ENCODE measurements at places on chromosomes 2 and 18.

DNA sequence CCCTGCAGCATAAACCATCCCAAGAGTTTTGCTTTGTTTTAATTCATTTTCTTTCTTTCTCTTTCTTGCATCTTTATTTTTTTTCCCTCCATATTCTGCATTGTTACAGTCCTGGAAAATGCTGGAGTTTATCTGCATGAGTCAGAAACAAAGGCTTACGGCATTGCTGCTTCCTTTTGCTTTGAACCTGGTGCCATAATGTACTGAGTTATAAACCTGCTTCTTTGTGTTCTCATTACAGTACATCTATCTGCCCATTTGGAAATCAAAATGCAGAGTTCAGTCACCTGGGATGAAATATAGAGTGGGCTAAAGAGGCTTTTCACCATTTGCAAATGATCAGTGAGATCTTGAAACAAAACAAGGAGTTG is 1009.2 kb upstream of the FANCL start:
- DNase-seq, result no peak

DNA sequence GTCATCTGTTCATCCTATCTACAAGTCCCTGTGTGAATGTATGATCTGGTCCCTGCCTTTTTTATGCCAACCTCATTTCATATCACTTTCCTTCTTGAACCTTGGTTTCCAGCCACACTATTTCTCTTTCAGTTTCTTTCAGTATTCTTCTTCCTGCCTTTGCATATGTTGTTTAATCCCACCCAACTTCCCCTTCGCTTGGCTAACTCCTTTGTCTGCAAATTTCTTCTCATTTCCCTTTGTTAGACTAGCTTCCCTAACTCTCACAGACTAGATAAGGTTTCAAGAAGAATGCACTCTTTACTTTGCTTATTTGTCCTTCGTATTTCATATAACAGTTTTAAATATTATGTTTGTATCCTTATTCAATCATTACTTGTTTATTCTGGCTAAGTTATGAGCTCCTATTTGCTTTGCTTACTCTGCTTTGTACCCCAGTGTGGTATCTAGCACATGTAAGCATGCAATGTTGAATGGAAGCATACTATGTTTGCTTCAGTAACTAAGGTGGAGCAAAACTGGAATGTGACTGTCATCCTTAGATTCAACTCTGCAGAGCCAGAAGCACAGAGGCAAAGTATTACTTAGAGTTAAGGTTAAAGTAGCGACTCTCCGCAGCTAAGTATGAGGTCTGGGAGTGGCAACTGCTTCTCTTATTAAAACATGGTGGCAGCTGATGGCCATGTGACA is 681.3 kb downstream of the CPS1 start:
- DNase-seq, result peak; percentile 0

- DNase-seq, result peak; percentile 35
Measured at GRCh38 chr2:122340246-122340645, 584.8 kb downstream of the TSN start.

DNA sequence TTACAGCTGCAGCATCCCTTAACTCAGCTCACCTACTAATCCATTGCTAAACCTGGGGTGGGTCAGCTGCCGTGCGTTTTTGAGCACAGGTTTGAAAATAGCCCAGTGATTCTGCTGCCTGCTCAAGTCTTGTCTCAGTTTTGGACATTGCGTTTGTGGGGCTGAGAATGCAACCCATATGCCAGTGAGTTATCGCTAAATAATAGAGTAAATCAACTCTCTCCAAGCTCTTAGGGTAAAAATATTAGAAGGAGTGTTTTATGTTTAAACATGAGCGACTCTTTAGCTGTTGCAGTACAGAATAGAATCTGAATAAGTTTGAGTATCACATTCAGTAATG is 2.1 kb downstream of the TSHZ1 start:
- DNase-seq, result no peak

DNA sequence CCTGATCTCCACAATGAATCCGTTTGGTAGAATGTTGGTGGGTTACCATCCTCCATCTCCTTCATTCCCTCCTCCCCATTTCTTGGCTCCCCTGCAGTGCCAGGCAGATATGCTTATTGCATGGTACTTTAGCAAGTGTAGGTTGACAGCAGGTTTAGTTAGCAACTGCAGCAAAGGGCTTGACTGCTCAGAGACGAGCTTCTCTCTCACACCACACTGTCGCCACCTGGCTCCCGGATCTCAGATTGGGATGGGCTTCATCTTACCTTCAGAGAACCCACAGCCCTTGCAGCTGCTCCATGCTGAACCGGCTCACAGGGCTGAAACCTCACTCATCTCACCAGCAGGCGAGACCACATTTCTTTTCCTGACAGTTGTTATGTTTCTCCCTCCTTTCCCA is 88.8 kb downstream of the VWA3B start:
- no peak for DNase-seq

DNA sequence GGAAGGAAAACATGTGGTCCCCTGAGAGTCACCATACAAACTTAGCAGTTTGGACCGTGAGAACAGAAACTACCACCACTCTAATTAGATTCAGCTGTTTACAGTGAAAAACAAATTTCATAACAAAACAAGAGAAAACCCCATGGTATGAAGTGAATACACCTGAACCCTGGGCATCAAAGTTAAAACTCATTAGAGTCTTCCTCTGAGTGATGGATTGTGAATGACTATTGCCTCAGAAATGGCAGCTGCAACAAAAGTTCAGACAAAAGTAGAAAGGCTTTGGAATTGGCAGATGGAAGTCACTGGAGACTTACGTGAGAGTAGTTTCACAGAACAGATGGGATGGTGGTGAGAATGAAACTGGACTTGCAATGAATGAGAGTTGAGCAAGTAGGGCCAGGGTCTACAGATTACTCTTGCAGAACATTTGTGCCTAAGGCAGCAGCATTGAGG is 98.0 kb downstream of the AAK1 start:
- DNase-seq, result no peak

GRCh38 chr2:27471961-27472360 is 17.6 kb downstream of the IFT172 start:
- DNase-seq, result no peak

DNA sequence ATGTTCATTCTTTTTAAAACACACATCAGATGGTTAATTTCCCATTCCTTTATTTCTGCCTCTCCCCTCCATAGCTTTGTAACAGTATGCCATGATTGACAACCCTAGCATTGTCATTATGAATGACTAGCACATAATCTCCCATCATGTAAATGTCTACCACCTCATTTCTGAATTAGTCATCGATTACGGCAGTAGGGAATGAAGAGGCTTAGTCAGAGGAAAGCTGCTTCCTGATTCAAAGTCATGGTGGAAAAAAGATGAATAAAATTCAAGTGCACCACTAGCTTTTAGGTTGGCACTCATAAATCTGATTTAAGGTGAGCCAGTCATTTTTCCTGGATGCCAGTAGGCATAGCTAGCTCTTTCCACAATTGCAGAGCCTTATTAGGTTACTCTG is 19.1 kb upstream of the ACMSD start:
- no peak for DNase-seq

GRCh38 chr18:31451625-31452024 is 4.1 kb downstream of the DSG3 start:
- DNase-seq, result no peak

- DNase-seq, result no peak
Measured at GRCh38 chr2:135945526-135945925, 39.9 kb downstream of the DARS1 start.

DNA sequence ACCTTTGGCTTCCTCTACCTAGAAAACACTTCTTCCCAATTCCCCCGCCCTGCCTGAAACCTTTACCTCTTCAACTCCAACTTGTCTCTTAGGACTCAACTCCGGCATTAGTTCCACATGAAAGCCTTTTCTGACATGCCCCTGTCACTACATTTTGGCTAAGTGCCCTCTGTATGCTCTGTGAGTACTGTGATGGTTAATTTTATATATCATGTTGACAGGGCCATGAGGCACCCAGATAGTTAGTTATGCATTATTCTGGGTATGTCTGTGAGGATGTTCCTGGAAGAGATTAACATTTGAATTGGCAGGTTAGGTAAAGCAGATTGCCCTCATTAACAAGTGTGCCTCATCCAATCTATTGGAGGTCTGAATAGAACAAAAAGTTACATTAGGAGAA is 75.6 kb upstream of the NCKAP5 start:
- DNase-seq, result no peak

- no peak for DNase-seq
Measured at GRCh38 chr2:112784199-112785189, at the start of gene IL1A. Gene IL1A, minus strand, starts transcription at chr2:112784493. Its CDS starts 723 bp downstream, at chr2:112783770.

- DNase-seq, result no peak
Measured at GRCh38 chr2:72026819-72027425, 120.7 kb downstream of the CYP26B1 start.

DNA sequence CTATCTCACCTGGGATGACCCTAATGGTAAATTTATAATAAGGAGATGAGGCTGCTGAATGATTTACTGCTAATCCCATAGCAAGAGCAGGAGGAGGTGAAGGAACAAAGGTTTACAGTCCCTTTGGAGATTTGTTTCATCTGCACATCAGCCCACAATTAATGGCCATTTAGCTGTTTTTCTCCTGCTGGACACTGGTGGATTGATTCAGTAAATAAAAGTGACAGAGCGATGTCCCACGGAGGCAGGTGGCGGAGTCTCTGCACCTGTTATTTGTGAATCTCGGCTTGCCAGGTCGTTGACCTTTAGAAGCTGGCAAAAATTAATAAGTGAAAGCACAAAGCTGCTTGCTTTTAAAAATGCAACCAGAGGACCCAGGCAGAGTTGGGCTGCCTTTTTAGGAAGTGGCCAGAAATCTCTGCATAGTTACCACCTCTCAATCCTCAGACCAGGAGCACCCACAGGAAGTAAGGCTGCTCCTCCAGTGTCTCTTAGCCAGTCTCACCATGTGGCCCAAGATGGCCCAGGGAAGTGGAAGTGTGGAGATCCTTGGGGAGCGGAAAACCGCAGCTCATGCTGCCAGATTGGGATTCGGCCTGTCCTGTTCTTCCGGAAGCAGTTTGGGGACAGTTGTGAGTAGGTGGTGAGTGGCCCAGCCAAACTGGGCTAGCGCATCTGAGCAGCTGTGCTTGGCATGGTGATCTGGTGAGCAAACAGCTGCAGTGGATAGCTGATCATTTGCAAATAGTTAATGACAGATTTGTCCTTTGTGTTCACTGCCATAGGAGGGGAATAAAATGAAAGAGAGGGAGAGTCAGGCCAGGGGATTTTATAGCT is 1005.7 kb upstream of the PIK3C3 start:
- DNase-seq, result no peak

- no peak for DNase-seq
Measured at GRCh38 chr2:43074592-43075053, 151.8 kb downstream of the ZFP36L2 start.

- DNase-seq, result no peak
Measured at GRCh38 chr2:200613692-200614091, 27.9 kb downstream of the AOX1 start.

GRCh38 chr2:134591526-134591925 is 127.3 kb downstream of the TMEM163 start:
- DNase-seq, result no peak

DNA sequence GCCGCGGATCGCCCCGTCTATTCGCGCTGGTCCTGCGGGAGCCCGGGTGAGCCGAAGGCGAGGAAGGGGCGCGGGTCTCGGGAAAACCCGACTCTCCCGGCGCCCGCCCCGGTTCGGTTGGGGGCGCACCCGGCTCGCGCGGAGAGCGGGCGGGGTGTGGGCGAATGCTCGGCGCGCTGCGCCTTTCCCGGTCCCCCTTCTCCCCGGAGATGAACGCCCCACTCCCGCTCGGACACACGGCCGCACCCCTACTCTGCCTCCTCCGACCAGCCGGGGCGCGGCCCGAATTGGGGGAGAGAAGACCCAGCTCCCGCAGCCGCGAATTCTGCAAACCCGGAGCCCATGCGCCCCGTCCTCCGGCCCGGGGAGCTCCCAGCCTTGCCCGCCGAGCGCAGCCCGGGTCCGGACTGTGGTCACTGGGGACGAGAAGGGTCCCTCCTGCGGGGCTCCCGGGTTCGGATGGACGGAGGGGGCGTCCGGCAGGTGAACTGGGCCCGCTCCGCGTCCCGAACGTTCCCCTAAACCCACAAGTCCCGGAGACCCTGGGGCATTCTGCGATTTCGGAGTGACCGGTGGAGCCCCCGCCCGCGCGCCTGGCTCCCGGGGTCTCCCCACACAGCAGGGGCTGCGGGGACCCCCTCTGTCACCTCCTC is 734 bp downstream of the KCNG2 start:
- no peak for DNase-seq

GRCh38 chr2:214989187-214989586 is 149.2 kb downstream of the ABCA12 start:
- DNase-seq, result no peak

DNA sequence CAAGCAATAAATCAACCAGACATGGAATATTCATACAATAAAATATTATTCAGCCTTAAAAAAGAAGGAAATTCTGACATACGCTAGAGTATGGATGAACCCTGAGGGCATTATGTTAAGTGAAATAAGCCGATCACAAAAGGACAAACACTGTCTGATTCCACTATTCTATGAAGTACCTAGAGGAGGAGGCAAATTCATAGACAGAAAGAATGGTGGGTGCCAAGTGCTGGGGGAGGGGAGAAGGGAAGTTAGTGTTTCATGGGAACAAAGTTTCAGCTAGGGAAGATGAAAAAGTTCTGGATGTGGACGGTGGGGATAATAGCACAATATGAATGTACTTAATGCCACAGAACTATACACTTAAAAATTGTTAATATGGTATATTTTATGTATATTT is 19.8 kb downstream of the SMAD7 start:
- no peak for DNase-seq

- DNase-seq, result no peak
Measured at GRCh38 chr2:205014201-205014600, 468.9 kb downstream of the PARD3B start.

DNA sequence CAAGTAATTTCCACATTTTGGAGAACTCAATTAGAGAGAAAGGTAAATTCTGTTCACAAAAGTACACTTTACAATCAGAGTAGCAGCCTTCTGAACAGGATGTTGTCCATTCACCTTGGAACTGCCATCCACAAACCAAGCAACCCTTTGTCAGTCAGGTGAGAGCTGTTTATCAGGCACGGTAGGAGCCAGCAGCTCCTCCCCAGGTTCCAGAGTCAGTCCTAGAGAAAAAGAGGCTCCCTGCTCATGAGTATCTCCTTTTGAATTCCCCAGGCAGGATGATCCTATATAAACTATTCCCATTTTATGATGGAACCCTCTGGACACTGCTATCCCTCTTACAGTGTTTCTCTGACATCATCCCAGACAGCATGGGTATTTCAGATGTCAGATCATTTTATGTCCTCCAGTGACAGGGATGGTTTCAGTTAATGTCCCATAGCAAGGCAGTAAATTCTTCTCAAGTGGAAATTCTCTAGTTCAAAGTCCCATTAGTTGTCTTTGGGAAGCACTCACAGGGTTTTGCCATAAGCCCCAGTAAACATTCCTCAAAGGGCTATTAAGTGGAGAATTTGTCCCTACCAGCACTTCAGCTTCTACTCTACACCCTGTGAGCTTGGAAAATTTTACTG is 34.5 kb upstream of the CSRNP3 start:
- DNase-seq, result no peak

GRCh38 chr18:79507546-79508480 is 112.1 kb downstream of the NFATC1 start:
- DNase-seq, result no peak

GRCh38 chr18:36835927-36836326 is 7.0 kb downstream of the KIAA1328 start:
- DNase-seq, result no peak
